Naive thymus-derived CD4-positive, alpha-beta T cell (primary cell): ENCODE measurements at places on chromosomes 12 and 14.

DNA sequence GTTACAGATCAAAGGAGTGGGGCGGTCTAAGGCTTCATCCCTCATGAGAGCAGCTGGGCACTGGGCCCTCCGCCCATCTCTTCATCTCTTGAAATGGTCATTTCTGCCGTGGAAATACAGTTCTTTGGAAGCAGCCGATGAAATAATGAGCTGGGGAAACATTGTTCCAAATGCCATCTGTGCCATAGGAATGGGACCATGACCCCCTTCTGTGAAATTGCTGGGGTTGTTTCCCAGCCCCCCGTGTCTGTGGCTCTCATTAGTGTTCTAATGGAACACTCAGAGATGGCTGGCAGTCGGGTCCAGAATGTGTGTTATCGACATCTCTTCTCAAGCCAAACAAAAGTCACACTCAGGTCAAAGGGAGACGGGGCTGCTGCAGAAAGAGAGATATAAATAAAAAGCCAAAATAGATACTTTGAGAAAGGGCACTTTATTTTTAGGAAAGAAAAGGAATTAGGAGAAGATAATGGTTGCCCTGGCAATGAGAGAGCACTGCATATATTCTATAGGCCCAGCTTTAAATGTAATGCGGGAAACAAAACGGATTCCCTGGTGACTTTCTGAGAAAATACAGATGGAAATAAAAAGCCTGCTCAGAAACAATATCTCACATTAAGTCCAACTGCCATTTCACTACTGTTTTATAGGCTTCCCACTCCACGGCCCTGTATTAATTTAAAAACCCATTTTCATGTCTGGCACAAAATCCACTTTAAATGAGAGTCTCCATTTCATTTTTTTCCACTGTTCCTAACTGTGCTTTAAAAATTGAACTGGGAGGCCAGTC is 107.1 kb downstream of the TTC8 start:
- no peak for DNase-seq

GRCh38 chr14:61192989-61193388 is 88.1 kb downstream of the TMEM30B start:
- no peak for DNase-seq

- DNase-seq = no peak
Observed at GRCh38 chr14:91371011-91371989, 46.3 kb downstream of the CCDC88C start.

GRCh38 chr12:89597210-89597609 is 71.4 kb upstream of the POC1B start:
- no peak for DNase-seq

- DNase-seq = no peak
Observed at GRCh38 chr12:70556179-70556869, 80.9 kb downstream of the PTPRB start.

DNA sequence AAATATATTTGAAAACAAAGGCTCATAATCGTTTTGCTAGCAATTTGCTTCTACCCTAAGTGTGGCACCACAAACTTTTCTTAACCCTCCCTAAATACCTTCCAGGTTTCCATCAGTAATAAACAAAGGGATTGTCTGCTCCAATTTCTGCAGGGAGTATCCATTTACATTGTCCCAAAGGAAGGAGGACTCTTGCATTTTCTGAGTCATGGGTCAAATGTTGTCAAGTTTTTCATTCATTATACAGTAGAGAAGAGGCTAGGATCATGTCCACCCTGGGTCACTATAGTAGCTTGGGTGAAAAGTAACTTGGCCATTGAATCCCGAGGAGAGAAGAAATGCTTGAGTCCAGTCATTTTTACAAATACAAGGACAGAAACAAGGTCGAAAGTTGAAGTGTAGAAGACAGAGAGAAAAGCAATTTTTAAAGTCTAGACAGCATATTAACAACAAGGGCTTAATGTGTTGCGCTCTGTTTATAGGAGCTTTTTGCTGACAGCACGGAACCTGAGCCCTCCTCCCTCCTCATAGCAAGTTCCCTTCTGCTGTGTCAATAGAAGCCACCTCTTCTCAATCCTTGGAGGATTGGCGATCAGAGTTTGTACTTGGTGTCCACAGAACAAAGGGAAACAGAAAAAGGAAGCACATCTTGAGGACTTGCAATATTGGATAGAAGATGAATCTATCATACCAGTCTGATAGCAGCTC is 53.1 kb downstream of the TMEM30B start:
- no peak for DNase-seq

DNA sequence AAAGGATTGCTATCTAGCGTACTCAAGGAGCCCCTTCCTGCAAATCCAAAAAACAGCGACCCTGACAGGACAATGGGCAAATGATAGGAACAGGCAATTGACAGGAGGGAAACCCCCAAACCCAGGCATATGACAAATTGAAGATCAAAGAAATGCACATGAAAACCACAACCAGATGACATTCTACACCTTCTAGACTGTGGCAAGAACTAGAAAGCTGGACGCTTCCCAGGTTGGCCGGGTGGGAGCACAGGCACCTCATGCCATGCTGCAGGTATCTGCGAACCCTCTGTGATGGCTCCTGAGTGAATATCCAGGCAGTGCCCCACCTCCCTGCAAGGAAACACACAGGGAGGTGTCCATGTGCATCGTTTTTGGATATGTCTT is 37.1 kb downstream of the CMKLR1 start:
- DNase-seq = no peak

DNA sequence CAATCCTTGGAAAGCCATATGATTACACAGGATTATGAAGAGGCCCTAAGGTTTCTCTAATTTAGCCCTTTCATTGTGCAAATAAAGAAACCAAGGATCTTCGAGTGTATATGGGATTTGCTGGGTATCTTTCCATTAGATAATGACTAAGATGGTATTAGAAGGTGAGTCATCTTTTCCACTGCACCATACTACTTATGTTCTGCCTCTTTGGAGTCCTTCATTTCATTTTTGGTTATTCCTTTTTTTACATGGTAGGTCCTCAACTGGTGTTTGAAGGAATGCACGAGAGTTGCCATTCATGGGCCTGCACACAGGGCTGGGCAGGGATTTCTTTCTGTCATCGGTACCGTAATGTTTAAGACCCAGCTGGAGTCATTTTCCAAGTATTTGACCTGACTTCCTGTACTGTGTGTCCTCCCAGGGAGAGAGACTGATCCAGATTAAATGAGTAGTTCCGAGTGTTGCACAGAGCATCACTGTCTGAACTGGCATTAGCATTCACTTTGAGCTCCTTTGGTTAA is 85.7 kb downstream of the BORCS5 start:
- no peak for DNase-seq

DNA sequence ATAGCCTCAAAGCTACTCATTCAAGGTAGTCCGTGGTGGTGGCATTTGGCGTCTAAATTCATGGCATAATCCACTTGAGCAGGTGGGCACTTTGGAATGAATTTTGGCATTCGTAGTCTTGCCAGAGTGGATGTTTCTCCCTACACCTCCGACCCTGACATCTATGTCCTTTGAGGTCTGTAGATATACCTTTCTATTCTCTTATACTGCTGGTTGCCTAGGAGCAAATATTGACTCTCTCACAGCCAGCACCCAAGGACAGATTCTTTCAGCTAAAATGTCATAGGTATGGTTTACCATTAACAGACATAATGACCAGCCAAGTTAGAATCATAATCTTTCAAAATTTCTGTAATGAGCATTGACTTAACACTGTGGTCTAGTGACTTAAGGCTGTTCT is 47.4 kb upstream of the FLRT2 start:
- no peak for DNase-seq

DNA sequence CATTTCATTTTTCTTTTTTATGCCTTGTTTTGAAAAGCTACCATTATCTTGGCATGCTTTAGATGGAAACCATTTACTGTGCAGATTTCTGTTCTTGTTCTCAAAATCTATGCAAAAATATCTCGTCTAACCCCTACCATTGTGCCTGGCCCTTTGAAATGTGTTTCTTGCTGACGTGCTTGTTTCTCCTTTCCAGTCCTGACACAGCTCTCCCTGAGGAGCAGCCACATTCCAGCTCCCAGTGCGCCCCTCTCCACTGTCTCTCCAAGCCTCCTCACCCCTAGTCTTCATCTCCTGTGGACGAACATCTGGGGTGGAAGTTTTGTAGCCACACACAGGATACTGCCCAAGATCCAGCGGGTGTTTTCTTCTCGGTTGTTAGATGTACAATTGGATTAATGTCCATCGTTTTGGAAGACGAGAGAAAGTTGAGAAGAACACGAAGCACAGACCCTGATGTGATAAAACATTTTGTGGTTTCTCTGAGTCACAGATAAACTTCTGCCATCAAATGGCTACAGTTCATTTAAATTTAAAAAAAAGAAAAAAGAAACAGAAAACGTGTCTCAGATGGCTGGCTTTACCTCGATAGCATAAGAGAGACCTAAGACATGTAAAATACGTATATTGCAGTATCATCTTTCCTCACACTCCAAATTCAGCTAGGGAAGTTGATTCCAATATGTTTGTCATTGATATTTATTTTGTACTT is 21.9 kb upstream of the FGD4 start:
- no peak for DNase-seq

- DNase-seq = peak; percentile 22
Observed at GRCh38 chr14:67186789-67187584, 2.3 kb upstream of the GARIN2 start.

DNA sequence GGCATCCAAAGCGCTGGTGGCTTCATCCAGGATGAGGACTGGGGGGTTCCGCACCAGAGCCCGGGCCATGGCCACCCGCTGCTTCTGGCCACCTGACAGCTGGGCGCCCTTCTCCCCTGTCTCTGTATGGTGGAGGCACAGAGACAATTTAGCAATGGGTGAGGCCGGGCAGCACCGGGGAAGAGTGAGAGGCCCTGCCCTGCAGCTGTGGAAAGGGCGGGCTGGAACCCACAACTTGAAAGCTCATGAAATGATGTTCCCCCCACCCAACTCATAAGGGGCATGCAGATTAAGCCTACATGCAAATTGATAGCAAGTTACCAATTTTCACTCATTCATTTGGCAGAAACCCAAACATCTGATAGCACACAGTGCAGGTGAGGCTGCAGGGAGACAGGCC is 34.1 kb downstream of the ABCB9 start:
- no peak for DNase-seq

DNA sequence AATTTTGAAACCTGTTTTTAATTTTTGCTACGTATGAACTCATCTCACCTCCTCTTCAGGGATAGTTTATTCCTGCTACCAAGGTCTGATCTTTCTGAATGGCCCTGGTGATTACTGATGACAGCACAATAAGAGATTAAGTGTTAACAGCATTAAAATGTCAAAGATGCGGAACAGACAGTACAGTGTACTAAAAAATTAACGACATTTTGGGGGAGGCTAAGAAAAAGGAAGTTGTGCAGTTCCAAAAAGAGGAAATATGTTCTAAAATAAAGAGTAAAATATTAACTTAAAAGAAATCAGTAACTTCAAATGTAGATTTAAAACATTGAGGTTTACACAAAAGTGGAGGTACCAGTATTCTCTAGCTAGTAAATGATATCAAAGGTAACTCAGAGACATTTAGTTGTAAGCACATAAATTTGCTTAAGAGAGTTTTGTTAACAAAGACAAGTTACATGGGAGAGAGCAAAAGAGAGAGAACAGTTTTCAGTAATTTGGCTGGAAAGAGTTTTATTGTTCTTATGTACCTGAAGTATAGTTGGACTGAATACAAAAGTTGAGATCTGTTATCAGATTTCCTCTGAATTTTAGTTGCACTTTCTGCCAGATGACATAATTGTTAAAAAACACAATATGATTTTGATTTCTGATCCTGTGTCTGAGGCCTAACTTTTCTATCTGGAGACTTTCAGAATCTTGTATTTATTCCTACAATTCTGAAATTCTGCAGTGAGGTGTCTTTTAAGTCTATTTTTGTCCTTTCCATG is 4.2 kb upstream of the CLECL1 start:
- no peak for DNase-seq

- DNase-seq = no peak
Observed at GRCh38 chr12:111156304-111156703, 212.6 kb downstream of the PHETA1 start.

- no peak for DNase-seq
Observed at GRCh38 chr12:88122666-88123065, 19.2 kb downstream of the CEP290 start.

DNA sequence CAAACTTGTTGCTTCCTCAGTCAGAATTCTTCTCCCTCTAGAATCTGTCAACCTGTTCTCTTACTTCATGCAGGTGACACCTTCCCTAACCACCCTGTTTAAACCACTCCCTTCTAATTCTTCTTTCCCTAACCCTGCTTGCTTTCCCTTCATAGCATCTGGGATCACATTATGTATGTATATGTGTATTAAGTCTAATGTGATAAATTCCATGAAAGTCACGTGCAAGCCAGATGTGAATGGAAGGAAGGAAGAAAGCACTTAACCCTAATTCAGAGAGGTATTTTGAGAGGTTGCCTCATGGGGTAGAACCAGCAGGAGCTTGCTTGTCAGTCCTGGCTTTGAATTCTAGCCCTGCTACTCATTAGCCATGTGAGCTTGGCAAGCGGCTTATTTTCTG is 340.0 kb downstream of the TRHDE start:
- no peak for DNase-seq

DNA sequence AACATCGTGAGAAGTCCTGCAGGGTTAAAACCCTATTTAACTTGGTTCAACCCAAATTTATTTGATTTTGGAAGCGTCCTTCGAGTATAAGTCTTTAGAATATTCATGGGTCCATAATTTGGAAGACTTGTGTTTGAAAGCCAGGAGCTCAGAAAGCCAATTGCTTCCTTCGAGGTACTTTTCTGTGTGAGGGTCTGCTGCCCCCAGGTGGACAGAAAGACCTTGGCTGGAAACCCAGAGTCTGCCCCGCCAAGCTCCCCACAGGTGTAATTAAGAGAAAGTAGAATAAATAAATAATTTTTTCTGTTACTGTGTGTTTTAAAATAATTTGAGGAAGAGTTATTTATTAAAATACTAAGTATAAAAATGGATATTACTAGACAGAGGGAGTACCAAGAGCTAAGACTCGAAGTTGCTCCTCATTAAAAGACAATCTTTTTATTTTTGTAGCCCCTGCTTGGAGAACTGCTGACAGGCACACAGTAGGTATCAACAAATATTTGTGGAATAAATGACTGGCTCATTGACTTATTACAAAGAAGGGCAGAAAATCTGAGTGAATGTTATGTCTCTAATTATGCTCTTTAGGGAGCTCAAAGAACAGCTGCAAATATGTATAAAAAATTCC is 105.8 kb downstream of the PAH start:
- no peak for DNase-seq

DNA sequence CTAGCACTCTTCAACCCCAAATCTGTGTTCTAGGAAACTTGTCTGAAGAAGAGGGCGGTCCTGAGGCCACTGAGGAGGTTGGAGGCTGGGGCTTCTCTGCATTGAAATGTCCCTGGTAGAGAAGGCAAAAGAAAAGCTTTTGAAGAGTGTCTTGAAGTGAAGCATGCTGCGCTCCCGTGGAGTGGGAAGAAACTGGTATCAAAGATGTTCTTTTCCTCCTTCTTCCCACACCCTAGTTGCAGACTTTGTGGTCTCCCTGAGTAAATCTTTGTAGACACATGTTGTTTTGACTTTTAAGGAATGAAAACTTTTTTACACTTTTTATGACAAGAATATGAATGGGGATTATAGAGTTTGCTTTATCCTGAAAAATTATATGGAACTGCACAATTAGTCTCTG is 59.0 kb upstream of the ANP32D start:
- DNase-seq = no peak
